Frontal cortex (tissue), 4 donors: ENCODE measurements at places on chromosomes 13 and 19.

DNA sequence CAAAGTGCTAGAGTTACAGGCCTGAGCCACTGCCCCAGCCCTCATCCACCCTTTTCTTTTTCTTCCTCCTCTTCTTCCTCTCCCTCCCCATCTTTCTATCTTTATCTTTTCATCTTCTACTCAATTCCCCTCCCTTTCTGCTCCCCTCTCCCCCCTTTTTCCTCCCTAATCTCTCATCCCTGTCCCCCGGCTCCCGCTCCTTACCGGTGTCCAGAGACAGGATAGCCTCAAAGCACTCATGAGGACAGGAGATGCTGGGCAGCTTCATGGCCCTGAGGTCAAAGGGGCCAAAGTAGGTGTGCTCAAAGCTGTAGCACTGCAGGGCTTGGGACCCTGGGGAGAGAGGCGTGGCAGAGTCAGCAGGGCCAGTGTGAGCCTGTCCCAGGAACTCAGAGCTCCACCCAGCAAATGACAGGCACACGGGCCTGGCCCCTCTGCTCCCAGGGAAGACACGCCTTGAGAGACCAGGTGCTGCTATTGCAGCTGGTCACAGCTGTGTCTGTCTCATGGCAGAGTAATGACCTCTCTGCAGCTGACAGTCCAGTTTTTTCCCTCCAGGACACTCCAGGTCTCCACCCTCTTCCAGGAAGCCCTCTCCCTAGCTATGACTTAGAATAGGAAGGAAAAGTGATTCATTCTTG, 2.6 kb downstream of the LYPD5 start:
- DNase-seq, result no peak

- DNase-seq, result no peak
These were observed 5.1 kb downstream of the CRX start for GRCh38 chr19:47826800-47827199.

DNA sequence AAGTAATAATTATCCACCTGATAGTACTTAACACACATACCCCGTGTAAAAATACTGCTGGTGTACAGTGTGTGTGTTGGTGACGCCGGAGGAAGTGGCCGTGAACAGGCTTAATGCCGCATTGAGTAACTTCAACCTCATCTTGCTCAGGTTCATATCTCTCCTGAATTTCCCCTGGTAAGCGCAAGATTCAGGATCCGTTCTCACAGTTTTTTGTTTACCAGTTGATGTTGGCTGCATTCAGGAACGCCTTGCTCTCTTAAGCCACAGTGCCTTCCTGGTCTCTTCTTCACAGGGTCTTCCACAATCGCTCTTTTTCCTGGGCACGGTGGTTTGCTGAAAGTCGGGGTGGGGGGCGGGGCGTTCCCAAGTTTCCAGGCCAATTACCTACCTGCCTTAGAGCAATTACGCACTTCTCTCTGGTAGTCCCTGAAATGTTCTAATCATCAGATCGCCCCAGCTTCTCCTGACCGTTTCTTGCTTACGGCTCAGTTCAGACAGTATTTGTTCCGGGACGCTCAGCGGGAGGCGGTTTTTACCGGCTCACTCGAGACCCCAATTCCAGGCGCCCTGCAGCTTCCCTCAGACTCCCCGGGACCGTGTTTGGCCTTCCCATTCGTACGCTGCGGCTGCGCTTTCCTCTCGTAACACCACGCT, 706 bp upstream of the DNAJC3 start:
- peak; percentile 31 for DNase-seq

- DNase-seq, result no peak
These were observed 9.7 kb upstream of the LRCH1 start for GRCh38 chr13:46543287-46543686.

GRCh38 chr13:40777166-40777808, 6.3 kb upstream of the MRPS31 start:
- peak; percentile 19 for DNase-seq

- no peak for DNase-seq
These were observed 99.7 kb upstream of the RXFP2 start for GRCh38 chr13:31639443-31640163.
